ENCODE measurements at places on chromosomes 12 and 14.
A peak's percentile ranks its signal among the peaks of the same experiment; 100 is the strongest.

GRCh38 chr12:102317155-102317554 lies 119.5 kb upstream of the PMCH start:
- DNase-seq = no peak

GRCh38 chr12:32198555-32198954 lies 91.9 kb downstream of the BICD1 start:
- DNase-seq = peak; percentile 10

GRCh38 chr12:79935624-79936345 lies 888 bp upstream of the PPP1R12A start:
- no peak for DNase-seq

DNA sequence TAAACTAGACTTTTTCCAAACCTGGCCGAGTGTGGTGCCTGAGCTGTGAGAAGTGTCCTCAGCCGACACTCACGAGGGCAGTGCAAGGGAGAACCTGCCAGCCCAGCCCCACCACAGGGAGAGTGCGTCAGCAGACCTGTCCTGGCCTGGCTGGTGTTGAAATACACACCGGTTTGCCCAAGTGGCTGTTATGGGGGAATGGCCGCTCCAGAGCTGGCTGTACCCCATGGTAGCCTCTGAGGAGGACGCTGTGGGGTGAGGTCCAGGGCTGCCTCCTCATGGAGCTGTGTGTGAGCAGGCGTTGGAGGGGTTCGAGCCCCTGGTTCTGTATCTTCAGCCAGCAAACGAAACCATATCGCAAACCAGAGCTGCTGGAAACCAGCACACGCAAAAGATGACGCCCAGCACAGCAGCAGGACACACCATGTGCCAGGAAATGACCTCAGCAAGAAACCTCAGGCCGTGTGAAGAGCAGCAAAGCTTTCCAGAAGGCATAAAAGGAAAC lies 9.4 kb downstream of the ANKRD9 start:
- no peak for DNase-seq

- no peak for DNase-seq
These were observed 286.5 kb upstream of the RTL1 start for GRCh38 chr14:101189962-101190560.

DNA sequence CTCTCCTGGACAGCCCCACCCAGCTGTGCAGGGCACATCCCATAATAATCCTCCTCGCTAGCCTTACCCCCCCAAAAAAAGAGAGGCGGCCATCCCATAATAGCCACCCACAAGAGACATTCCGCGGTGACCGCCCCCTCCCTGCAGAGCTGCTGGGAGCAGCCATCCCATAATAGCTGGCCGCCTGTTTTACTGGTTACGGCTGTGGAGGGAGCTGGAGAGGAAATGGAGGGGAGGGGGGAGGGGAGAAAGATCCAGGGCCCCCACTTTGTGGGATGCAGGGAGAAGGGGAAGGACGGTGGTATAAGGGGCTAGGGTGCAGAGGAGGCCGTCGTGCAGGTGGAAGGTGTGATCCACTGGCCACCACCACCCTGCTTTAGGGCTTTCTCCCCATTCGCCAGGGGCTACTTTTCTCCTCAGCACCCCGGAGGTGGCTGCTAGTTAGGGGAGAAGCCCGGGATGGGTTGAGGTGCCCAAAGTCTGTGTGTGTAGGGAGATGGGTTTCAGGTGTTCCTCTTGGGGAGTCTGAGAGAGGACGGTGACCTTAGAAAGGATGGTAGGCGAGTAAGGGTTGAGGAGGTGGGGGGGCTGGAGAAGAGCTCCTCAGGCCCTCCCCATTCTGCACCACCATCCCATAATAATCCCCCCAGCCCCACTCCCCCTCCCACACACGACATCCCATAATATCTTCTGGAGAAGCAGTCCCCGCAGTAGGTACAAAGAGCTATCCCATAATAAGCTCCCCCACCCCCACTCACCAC lies 6.0 kb upstream of the CHD4 start:
- peak; percentile 45 for DNase-seq

GRCh38 chr12:24462946-24463345 lies 486.0 kb downstream of the BCAT1 start:
- DNase-seq = no peak

- DNase-seq = no peak
These were observed 7.9 kb downstream of the SERPINA1 start for GRCh38 chr14:94380225-94381148.

DNA sequence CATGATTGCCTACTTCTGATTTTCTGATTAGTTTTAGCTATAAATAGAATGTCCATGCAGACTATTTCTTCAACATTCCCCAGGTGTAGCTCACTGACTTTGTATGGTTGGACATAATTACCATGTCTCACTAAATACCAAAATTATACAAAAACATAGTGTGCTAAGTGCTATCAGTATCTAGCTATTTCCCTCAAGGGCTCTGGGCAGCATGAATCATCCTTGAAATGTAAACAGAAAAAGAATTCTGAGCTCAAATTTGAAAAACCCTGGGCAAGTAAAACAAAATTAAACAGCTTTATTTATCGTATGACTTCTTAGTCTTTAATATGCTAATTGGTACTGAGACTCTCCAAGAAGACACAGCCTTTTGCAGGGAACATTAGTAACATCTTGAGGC lies 82.9 kb downstream of the SPATA7 start:
- no peak for DNase-seq

DNA sequence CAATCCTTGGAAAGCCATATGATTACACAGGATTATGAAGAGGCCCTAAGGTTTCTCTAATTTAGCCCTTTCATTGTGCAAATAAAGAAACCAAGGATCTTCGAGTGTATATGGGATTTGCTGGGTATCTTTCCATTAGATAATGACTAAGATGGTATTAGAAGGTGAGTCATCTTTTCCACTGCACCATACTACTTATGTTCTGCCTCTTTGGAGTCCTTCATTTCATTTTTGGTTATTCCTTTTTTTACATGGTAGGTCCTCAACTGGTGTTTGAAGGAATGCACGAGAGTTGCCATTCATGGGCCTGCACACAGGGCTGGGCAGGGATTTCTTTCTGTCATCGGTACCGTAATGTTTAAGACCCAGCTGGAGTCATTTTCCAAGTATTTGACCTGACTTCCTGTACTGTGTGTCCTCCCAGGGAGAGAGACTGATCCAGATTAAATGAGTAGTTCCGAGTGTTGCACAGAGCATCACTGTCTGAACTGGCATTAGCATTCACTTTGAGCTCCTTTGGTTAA lies 85.7 kb downstream of the BORCS5 start:
- DNase-seq = peak; percentile 12

- DNase-seq = peak; percentile 60
These were observed 10.9 kb downstream of the ZNF664 start for GRCh38 chr12:123983822-123984485.

GRCh38 chr14:35147186-35147585 lies 24.8 kb downstream of the PRORP start:
- DNase-seq = no peak

- no peak for DNase-seq
These were observed 25.5 kb downstream of the LRTM2 start for GRCh38 chr12:1845886-1846285.
